ENCODE measurements at places on chromosomes 1 and 21. TPM values are rescaled to one million over a fixed set of nuclear protein-coding genes. Genes with fewer than 3 reads are reported as not detected.
A peak's percentile ranks its signal among the peaks of the same experiment; 100 is the strongest.

- no peaks in the 10 kb centered on the region for H3K36me3 ChIP-seq
- H3K4me3 ChIP-seq: no peak overlapping the region
- H3K4me1 ChIP-seq: no peaks in the 10 kb centered on the region
- H3K27me3 ChIP-seq: no peaks in the 10 kb centered on the region
- H3K27ac ChIP-seq: no peak overlapping the region
- no peak for DNase-seq
These were observed 564.2 kb upstream of the ZRANB2 start for GRCh38 chr1:71645015-71645414.

GRCh38 chr1:92902406-92902744, 58.9 kb downstream of the DIPK1A start:
- H3K4me1 ChIP-seq: no peaks in the 10 kb centered on the region
- H3K36me3 ChIP-seq: no peaks in the 10 kb centered on the region
- no peak overlapping the region for H3K27ac ChIP-seq
- H3K27me3 ChIP-seq: no peaks in the 10 kb centered on the region
- no peak overlapping the region for H3K4me3 ChIP-seq

DNA sequence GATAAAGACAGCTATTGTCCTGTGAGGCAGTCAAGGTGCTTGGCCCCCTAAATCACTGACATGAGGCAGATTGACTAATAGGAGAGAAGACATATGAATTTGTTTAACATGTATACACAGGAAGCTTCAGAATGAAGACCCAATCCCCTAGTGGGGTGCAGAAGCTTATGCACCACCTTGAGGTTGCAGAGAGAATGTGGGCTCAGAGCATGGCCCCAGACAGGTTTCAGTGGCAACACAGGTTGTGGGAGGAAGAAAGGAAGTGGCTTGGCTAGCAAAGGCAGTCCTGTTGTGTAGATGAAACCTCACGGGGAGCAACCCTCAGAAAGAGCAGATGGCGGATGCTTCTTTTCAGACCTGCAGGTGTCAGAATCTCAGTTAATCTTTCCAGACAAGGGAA, 37.0 kb upstream of the PARP1 start:
- peaks cover 6% of the 10 kb centered on the region for H3K4me1 ChIP-seq
- no peak overlapping the region for H3K4me3 ChIP-seq
- DNase-seq: no peak
- no peaks in the 10 kb centered on the region for H3K36me3 ChIP-seq
- no peaks in the 10 kb centered on the region for H3K27me3 ChIP-seq

GRCh38 chr1:246933893-246934292, 2.1 kb upstream of the AHCTF1 start:
- no peak for DNase-seq

GRCh38 chr1:6271006-6271405, 10.1 kb upstream of the GPR153 start:
- no peaks in the 10 kb centered on the region for H3K27me3 ChIP-seq
- H3K36me3 ChIP-seq: no peaks in the 10 kb centered on the region
- H3K4me3 ChIP-seq: no peak overlapping the region
- no peak for DNase-seq
- H3K27ac ChIP-seq: no peak overlapping the region

DNA sequence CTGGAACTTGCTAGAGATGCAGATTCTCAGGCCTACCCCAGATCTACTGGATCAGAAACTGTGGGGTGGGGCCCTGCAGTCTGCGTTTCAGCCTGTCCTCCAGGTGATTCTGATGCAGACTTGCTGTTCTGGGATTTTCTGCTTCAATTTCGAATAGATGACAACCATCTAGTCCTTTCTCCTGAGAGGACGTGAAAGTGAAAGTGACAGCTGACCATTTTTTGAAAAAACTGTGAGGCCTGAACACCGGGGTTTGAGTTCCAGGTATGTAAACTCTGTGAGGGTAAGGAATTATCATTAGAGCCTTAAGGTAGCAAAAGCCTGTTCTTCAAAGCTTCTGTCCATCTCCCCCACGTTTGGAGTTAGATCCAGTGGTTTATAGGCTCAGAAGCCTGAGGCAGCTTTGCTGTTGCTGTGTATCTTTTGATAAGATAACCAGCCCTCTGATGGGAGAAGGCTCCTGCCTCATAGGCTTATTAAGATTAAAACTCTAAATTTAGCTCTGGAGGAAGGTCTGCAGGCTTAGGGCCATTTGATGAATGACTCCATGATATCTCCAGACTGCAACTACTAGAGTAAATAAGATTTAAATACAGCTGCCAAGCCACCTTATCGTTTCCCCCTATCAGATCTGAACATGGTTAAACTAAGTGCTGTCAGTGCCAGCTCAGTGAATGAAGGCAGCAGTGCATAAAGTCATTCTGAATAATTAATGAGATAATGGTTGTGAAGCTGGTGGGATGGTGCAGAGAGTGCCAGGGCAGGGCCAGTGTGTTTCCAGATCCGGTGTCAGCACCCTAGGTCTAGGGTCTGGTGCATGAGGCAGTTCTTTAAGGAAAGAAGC, 335.2 kb downstream of the HHAT start:
- DNase-seq: no peak
- H3K36me3 ChIP-seq: no peaks in the 10 kb centered on the region
- H3K4me3 ChIP-seq: no peak overlapping the region
- no peak overlapping the region for H3K27ac ChIP-seq
- no peaks in the 10 kb centered on the region for H3K27me3 ChIP-seq
- no peaks in the 10 kb centered on the region for H3K4me1 ChIP-seq

DNA sequence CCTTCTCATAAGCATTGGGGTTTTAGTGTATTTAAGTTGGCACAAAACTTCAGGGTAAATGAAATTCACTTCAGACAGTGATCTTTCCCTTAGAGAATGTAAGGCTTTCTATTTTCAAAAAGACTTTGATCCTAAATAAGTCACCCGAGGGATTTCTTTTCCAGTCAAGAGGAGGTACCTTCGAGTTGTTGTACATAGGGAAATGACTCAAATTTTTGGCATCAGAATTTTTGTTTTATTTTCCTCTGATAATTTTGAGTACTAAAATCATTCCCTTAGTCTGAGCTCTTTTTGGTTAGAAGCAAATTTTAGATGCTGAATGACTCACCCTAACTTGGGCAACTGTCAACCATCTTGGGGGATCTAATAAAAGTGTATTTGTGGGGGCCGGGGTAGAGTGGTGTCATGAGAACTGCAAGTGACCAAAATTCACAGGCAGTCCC, 193.9 kb downstream of the DHRS3 start:
- H3K36me3 ChIP-seq: no peaks in the 10 kb centered on the region
- H3K4me3 ChIP-seq: no peak overlapping the region

DNA sequence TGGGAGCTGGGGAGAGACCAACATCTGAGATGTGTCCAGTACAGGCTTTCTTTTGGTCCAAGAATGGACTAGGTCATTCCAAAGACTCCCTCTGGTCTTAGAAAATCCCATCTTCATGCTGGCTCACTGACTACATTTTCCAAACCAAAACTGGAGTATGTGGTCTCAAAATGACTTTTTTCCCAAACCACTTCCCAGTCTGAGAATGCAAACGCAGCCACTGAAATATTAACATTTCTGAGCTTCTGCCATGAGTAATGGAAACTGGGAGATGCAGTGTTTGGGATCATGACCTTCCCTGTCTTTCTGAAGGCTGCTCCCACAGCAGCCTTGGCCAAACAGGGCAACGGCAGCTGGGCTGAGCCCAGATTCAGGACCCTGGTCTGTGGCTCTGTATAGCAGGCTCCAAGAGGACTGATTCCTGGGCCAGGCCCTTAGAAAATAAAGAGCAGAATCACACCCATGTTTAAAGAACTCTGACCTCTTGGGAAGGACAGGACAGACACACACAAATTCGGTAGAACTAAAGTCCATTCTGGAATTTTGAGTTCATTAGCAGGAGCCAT, 62.1 kb upstream of the CNTN2 start:
- no peaks in the 10 kb centered on the region for H3K27me3 ChIP-seq
- no peaks in the 10 kb centered on the region for H3K36me3 ChIP-seq
- DNase-seq: no peak

- H3K27ac ChIP-seq: no peak overlapping the region
- no peaks in the 10 kb centered on the region for H3K36me3 ChIP-seq
- no peak overlapping the region for H3K4me3 ChIP-seq
- H3K27me3 ChIP-seq: no peaks in the 10 kb centered on the region
- H3K4me1 ChIP-seq: no peaks in the 10 kb centered on the region
- DNase-seq: no peak
These were observed 18.5 kb upstream of the SLC25A34 start for GRCh38 chr1:15717418-15718125.

GRCh38 chr21:37606549-37606948, 240.0 kb downstream of the DYRK1A start:
- DNase-seq: no peak
- no peak overlapping the region for H3K4me3 ChIP-seq
- no peaks in the 10 kb centered on the region for H3K27me3 ChIP-seq

- H3K27ac ChIP-seq: no peak overlapping the region
- H3K4me1 ChIP-seq: no peaks in the 10 kb centered on the region
- H3K4me3 ChIP-seq: no peak overlapping the region
- H3K36me3 ChIP-seq: no peaks in the 10 kb centered on the region
- no peaks in the 10 kb centered on the region for H3K27me3 ChIP-seq
These were observed 108.5 kb downstream of the SDCCAG8 start for GRCh38 chr1:243364330-243364729.

DNA sequence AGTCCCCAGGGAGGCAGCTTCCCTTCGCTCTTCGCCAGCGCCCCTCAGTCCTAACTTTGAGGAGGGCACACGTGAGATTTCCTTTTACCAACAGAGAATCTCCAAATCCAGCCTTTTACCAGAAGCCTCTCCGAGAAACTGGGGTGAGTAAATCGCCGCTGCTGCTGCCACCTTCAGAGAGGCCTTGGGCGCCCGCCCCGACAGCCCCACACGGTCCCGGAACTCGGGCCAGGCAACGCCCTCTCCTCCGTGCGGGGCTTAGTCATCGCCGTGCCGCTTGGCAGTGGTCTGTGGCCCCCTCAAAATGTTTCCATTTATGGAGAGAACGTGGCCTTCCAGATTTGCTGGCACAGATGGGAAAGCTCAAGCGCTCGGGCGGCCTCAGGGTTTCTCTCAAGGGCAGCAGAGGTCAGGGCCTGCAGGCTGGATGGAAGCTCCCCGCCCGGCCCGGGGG, 41.4 kb upstream of the COL6A2 start:
- peaks cover 3% of the 10 kb centered on the region for H3K4me1 ChIP-seq
- no peak overlapping the region for H3K4me3 ChIP-seq

DNA sequence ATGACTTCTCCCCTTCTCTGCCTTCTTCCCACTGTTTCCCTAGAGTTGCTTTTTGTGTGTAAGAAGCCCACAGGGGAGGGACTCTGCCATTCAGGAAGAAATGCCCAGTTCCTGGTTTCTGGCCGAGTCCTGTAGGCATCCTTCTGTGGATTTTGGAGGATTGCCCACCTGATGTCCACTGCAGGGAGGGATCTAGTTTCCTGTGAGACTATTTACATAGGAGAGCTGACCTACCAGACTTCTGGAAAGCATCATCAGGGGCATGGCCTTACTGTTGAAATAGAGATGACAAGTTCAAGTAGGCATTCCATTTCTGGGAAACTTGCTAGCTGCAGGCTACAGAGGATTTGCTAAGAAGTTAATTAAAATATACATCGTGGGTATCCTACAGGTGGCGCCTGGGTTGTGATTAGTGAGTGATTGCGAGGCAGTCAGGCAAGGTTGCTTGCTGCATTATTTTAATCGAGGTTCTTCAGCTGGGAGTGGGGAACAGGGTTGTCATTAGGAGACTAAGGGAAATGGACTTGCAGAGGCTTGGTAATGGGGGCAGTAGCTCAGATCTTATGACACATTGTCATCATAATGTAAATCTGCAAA, 148.7 kb downstream of the HHAT start:
- H3K4me3 ChIP-seq: no peak overlapping the region
- H3K27ac ChIP-seq: no peak overlapping the region
- H3K36me3 ChIP-seq: no peaks in the 10 kb centered on the region
- DNase-seq: no peak
- no peaks in the 10 kb centered on the region for H3K4me1 ChIP-seq

GRCh38 chr1:87702455-87702854, 373.8 kb downstream of the LMO4 start:
- no peaks in the 10 kb centered on the region for H3K36me3 ChIP-seq
- H3K4me1 ChIP-seq: peaks cover 3% of the 10 kb centered on the region
- H3K27me3 ChIP-seq: no peaks in the 10 kb centered on the region
- no peak overlapping the region for H3K4me3 ChIP-seq
- DNase-seq: no peak
- H3K27ac ChIP-seq: no peak overlapping the region

DNA sequence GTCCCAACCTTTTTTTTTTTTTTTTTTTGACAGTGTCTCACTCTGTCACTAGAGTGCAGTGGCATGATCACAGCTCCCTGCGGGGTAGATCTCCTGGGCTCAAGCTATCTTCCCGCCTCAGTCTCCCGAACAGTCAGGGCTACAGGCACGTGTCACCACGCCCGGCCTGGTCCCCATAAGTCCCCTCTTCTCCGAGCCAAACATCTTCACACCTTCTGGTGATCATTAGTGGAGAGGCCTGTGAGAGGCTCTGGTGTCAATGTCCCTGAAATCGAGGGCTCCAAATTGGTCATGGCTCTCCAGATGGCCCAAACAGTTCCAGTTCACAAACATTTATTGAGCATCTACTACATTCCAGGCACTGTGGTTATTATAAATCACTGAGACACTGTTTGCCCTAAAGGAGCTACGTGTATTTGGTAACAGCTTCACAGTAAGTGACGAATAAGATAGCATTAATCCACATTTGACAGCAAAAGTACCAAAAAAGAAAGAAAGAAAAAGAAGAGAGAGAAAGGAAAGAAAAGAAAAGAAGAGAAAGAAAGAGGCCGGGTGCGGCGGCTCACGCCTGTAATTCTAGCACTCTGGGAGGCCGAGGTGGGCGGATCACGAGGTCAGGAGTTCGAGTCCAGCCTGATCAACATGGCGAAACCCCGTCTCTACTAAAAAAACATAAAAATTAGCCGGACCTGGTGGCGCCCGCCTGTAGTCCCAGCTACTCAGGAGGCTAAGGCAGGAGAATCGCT, 867 bp upstream of the TIMM17A start:
- no peak overlapping the region for H3K27ac ChIP-seq
- peak overlapping the region; percentile 83 for H3K4me3 ChIP-seq
- DNase-seq: no peak
- H3K27me3 ChIP-seq: no peaks in the 10 kb centered on the region
- no peaks in the 10 kb centered on the region for H3K4me1 ChIP-seq

GRCh38 chr1:94949681-94950661, 23.1 kb upstream of the CNN3 start:
- no peak overlapping the region for H3K4me3 ChIP-seq
- no peaks in the 10 kb centered on the region for H3K27me3 ChIP-seq
- no peaks in the 10 kb centered on the region for H3K4me1 ChIP-seq
- no peak for DNase-seq

- H3K36me3 ChIP-seq: peaks cover 32% of the 10 kb centered on the region
- DNase-seq: no peak
- H3K27ac ChIP-seq: no peak overlapping the region
- H3K27me3 ChIP-seq: no peaks in the 10 kb centered on the region
- H3K4me3 ChIP-seq: no peak overlapping the region
These were observed 34.4 kb downstream of the PDE9A start for GRCh38 chr21:42687796-42688195.

The EPHA10 gene
- total RNA-seq: 1.0 TPM

The S100A3 gene
- 0.47 TPM for total RNA-seq

The TSPAN2 gene
- total RNA-seq: 13.0 TPM

The BSND gene
- 0.43 TPM for total RNA-seq

The FRRS1 gene
- total RNA-seq: 5.6 TPM

The UTS2 gene
- not detected for total RNA-seq

The ISG20L2 gene
- 53.1 TPM for total RNA-seq
